ENCODE measurements at places on chromosomes 7 and 10. TPM values are rescaled to one million over a fixed set of nuclear protein-coding genes. Genes with fewer than 3 reads are reported as not detected.

- DNase-seq = no peak
- no peaks in the 10 kb centered on the region for H3K36me3 ChIP-seq
- no peak overlapping the region for H3K27ac ChIP-seq
- peaks cover 3% of the 10 kb centered on the region for H3K27me3 ChIP-seq
- H3K4me3 ChIP-seq = no peak overlapping the region
Measured at GRCh38 chr7:6917258-6917657, 91.2 kb upstream of the CCZ1B start.

GRCh38 chr7:158428837-158429753 is 158.5 kb downstream of the PTPRN2 start:
- DNase-seq = no peak
- H3K4me3 ChIP-seq = no peak overlapping the region
- H3K36me3 ChIP-seq = no peaks in the 10 kb centered on the region
- peaks cover 3% of the 10 kb centered on the region for H3K27me3 ChIP-seq
- H3K27ac ChIP-seq = no peak overlapping the region

The SFRP4 gene
- total RNA-seq = not detected

The CYP26C1 gene
- total RNA-seq = 0.05 TPM

The CPSF4 gene
- total RNA-seq = 57.9 TPM

DNA sequence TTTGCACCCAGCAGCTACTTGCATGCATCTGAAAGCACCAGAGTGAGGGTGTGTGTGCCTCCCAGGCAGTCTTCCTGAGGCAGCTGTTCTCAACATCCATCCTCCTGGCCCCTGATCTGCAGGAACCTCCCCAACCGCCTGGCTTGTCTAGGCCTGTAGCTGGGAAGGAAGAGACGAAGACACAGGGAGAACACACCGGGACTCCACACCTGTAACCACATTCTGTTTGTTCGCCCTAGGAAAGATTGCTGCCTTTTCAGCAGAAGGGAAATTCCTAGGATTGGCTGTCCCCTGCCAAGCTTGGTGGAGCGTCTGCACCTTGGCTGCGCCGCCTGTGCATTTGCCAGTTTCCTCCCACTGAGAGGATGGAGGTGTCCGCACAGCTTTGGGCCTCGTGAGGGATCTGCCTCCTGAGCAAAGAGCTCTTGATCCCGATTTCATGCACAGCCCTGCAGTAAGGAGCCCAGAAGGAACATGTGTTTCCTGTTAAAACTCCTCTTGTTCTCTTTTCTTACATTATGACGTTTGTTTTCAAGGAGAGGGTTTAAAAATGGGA is 154.6 kb downstream of the TPST1 start:
- H3K27me3 ChIP-seq = no peaks in the 10 kb centered on the region
- H3K27ac ChIP-seq = no peak overlapping the region
- no peaks in the 10 kb centered on the region for H3K36me3 ChIP-seq
- no peak overlapping the region for H3K4me3 ChIP-seq
- DNase-seq = no peak

The GHRHR gene
- total RNA-seq = not detected

DNA sequence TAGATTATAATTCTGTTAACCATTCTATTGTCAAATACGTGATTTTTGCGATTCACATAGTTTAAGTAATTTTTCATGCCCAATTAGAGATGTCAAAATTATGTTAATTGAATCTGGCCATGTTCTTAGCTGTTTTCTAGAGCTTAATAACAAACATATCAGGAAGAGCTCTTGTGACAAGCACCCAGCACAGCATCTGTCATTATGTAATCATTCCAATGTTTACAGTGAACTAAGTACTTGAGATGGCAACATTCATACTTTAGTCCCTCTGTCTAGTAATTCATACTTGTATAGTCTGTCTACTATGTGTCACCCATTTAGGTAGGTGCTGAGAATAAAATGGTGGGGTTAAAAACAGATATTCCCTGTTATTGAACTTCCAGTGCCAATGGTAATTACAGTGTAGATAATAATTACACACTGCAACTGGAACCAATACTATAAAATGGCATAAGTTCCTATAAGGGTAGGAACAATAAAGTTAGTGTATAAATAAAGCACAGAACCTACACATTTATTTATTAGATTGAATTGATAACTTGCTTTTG is 55.2 kb downstream of the ZEB1 start:
- H3K27me3 ChIP-seq = no peaks in the 10 kb centered on the region
- no peak overlapping the region for H3K27ac ChIP-seq
- no peak for DNase-seq

The FEZF1 gene
- total RNA-seq = not detected

GRCh38 chr10:86265895-86266259 is 100.7 kb downstream of the GRID1 start:
- H3K27ac ChIP-seq = no peak overlapping the region
- H3K27me3 ChIP-seq = peaks cover 29% of the 10 kb centered on the region
- no peaks in the 10 kb centered on the region for H3K36me3 ChIP-seq
- H3K4me1 ChIP-seq = no peaks in the 10 kb centered on the region
- H3K4me3 ChIP-seq = no peak overlapping the region

DNA sequence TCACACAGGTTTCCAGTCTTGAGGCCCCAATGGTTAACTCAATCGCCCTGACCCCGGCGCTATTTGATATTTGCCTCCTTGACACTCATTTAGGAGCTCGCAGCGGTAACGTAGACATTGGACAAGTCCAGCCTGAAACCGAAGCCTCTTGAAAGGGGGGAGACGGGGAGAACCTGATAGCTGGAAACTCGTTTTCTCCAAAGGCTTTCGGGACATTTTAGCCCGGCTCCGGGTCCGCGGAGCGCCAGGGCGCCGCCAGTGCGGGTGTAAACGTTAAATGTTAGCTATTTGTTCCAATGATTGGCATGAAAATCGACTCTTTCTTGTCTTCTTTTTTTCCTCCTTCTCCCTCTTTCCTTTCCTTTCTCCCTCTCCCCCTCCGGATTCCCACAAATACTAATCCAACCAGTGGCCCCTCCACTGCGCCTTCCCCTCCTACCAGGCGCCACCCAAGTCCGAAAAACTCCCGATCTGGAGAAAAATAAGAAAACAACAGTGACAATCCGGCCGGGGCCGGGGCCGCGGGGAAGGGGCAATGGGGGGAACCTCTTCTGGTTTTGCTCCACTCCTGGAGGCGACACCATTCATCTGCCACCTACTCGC is 17.2 kb upstream of the GATA3 start:
- no peak overlapping the region for H3K4me3 ChIP-seq
- no peak overlapping the region for H3K27ac ChIP-seq
- DNase-seq = no peak
- peaks cover 32% of the 10 kb centered on the region for H3K4me1 ChIP-seq

GRCh38 chr7:46239846-46240245 is 318.8 kb upstream of the IGFBP3 start:
- DNase-seq = no peak
- H3K27me3 ChIP-seq = no peaks in the 10 kb centered on the region
- no peaks in the 10 kb centered on the region for H3K36me3 ChIP-seq
- no peaks in the 10 kb centered on the region for H3K4me1 ChIP-seq

DNA sequence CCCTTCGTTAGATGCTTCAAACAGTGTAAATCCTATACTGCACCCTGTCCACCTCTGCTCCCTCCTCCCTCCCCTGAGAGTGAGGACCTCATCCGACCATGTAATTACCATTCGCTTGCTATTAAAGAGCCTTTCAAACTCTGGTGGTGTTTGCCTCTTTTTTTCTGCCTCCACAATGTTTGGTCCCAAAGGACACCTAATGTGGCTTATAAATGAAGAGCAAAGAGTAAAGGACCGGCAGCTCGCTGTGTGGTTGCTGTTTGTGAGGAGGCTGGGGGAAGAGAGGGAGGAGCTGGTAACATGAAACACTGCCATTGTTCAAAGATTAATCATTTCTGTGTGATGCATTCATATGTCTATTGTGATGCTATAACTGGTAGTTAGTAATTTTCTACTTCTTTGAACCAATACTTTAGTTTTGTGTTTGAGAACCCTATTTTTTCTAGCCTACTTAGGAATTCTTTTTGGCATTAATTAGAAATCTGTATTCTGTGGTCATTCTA is 27.9 kb downstream of the MTURN start:
- H3K4me3 ChIP-seq = peak overlapping the region; percentile 13
- peaks cover 52% of the 10 kb centered on the region for H3K4me1 ChIP-seq
- peak overlapping the region; percentile 63 for H3K27ac ChIP-seq
- H3K27me3 ChIP-seq = no peaks in the 10 kb centered on the region
- peak; percentile 57 for DNase-seq

The CCL26 gene
- not detected for total RNA-seq

DNA sequence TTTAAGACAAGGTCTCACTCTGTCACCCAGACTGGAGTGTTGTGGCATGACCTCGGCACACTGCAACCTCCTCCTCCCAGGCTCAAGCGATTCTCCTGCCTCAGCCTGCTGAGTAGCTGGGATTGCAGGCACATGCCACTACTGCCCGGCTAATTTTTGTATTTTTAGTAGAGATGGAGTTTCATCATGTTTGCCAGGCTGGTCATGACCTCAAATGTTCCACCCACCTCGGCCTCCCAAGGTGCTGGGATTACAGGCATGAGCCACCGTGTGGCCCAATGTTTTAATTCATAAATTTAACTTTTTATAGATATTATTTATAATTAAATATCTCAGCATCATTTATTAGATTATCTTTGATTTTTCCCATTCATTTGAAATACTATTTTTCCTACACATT is 658.0 kb upstream of the NRG3 start:
- no peaks in the 10 kb centered on the region for H3K36me3 ChIP-seq
- H3K27ac ChIP-seq = no peak overlapping the region
- H3K4me3 ChIP-seq = no peak overlapping the region
- no peak for DNase-seq
- H3K27me3 ChIP-seq = no peaks in the 10 kb centered on the region
- H3K4me1 ChIP-seq = no peaks in the 10 kb centered on the region

Measured in activated CD4-positive, alpha-beta T cell treated with anti-CD3 and anti-CD28 coated beads for 36 hours (primary cell).